ENCODE measurements at places on chromosomes 12 and 14.
A peak's percentile ranks its signal among the peaks of the same experiment; 100 is the strongest.

DNA sequence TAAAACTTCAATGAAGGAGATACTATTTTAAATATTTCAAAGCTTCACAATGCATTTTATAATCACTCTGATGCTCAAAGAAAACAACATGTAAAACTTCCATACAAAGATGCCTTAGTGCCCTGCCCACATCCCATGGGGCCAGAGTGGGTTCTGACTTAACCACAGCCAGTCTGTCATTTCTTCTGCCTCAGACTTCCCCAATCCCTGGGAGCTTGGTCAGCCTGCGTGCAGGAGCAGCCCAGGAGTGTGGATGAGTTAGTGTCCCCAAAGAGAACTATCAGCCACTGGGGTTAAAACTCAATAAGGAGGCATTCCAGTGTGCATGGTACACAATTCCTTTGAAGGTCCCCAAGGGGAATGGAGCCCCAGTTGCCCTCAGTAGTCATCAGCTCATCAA lies 100.3 kb downstream of the PTCSC3 start:
- no peak for DNase-seq

GRCh38 chr14:29148221-29148620 lies 381.6 kb downstream of the FOXG1 start:
- DNase-seq = no peak

DNA sequence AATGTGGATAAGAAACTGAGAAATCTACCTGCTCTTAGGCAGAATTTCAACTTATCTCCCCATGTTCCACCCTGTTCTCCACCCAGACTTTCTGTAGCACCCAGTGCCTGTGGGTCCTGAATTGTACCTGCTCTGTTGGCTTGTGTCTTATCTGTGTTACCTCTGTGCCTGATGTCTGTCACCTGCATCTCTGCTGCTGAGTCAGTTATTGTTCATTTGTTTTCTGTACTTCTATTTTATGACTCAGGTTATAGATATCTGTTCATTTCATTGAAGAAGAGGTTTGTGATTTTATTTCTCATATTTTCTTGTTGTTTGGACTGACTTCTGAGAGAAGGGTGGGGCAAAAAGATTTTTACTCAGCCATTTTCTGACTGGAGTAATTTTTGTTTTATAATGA lies 11.7 kb downstream of the SOCS4 start:
- no peak for DNase-seq

GRCh38 chr12:64452559-64453329 lies 824 bp downstream of the TBK1 start:
- DNase-seq = no peak

DNA sequence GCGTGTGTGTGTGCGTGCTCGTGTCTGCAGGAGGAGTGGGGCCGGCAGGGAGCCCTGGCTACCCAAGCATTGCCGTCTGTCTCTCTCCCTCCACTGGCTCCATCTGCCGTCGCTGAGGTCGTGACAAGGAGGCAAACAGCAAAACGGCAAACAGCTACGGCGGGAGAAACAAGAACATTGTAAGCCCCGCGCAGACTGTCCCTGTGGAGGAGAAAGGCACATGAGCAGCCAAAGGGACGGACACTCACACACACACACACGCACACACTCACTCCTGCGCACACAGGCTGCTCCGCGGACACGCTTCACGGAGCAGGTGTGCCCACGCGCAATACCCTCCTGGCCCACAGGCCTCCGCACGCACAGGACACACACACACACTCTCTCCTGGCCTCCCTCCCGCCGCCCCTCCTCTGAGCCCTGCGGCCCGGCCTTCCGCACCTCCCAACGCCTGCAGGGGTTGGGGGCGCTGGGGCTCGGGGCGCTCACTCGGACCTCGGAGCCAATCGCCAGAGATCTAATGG lies 905 bp downstream of the CISTR start:
- DNase-seq = no peak

GRCh38 chr14:24264298-24264697 lies 1.3 kb upstream of the TGM1 start:
- DNase-seq = no peak

GRCh38 chr12:111334393-111334915 lies 34.4 kb downstream of the PHETA1 start:
- no peak for DNase-seq

DNA sequence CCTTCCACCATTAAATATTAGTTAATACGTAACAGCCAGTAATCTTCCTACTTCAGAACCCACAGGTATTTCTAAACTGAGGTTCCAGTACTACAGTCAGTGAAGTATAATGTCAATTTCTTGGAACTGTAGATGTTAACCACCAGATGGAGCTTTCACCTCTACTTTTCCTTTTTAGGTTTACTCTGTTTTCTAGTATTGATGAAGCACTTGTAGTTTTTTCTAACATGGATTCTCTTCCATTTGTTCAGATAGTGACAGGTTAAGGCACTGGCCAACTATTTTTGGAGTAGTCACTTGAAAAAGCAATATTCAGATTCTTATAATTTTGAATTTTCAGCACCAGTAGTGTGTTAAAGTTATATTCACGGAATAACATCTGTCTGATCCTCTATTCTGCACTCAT lies 4.6 kb upstream of the SEC23A start:
- DNase-seq = no peak

- no peak for DNase-seq
These were observed 20.6 kb downstream of the PIK3C2G start for GRCh38 chr12:18281941-18282340.

GRCh38 chr12:66717036-66717673 lies 38.3 kb upstream of the GRIP1 start:
- no peak for DNase-seq

- DNase-seq = no peak
These were observed 133.6 kb upstream of the SLC38A2 start for GRCh38 chr12:46506198-46506597.

DNA sequence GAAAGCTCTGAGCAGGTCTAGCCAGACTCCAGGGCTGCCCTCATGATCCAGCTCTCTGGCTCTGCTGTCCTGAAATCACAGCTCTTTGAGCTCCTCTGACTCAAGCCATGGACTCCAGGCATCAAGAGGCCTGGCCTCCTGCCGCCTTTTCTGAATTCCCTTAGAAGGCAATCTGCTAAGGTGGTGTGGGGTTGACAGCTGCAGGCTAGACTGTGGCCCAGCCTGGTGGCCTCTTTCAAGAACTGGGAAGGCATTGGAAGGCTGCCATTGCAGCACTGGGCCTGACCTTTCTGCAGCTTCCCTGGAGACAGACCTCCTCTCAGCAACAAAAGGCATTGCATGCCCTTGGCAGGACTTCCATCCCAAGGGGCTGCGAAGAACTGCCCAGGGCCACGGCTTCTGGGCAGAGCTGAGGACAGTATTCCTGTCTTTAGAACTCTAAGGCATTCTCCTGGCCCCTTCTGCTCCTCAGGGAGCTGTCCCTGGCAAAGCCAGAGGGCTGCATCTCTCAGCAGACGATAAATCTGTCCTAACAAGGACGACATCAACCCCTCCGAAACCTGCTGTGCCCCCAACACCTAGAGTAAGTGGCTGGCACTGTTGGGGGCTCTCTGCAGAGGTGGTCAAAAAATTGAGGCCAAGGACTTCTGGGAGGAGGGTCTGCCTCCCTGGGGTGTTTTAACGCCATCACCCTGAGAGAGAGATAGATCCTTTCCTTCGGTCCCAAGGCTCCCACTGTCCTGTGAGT lies 115.6 kb downstream of the RBM19 start:
- DNase-seq = no peak

- DNase-seq = no peak
These were observed 48.9 kb downstream of the HRK start for GRCh38 chr12:116832353-116832752.

DNA sequence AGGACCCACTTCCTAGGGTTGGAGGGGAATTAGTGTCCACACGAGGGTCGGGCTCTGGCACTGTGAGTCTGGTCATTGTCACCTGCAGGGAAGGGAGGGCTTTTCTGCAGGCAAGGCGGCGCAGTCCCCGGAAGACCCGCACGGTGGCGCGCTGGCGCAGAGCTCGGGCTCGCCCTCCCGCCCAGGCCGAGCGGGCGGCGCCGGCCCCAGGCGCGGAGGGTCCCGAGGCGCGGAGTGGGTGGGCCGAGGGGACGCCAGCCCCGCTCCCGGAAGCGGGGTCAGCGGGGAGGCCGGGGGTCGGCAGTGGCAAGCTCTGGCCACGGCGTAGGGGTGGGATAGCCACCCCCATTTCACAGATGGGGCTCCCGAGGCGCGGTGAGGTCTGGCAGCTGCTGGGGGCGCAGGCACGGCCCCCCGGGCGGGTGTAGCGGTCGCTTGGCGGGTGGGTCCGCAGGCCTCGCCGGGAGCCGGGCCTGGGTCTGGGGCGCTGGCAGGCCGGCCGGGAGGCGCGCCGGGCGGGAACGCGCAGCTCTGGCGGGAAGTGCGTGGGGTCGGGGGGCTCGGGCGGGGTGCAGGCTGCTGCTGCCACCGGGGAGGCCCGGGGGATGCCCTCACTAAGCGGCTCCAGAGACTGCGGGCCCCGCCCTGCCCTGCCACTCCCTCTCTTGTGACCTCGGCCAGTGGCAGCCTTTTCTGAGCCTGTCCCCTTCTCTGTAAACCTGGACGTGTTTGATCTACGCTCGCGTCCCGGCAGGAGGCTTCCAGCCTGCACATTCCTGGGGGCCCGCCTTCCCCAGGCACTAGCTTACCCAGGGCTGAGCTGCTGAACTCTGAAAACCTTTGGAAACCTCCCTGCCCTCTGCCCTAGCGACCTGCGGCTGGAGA lies 46.1 kb downstream of the CYP46A1 start:
- peak; percentile 96 for DNase-seq

GRCh38 chr12:47954467-47955045 lies 8.8 kb upstream of the TMEM106C start:
- no peak for DNase-seq

DNA sequence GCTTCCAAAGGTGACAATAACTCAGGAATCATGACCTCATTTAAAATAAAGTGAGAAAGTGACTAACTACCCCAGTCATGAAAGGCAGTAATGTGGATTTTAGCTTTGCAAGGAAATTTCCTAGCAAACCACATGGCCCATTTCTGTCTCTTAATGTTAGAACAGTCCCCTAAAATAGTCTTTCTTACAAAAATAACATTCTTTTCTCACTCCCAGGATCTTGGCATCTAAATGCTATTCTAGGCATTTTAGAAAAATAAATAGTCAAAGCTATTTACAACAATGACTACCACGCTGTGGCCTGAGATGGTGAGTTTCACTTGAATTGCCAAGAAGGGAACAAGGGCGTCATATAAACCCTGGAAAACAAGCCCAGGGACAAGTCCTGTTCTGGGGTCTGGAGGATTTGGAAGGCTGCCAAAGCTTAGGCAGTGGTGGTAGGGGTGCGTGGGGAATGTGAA lies 101.2 kb upstream of the CCDC175 start:
- DNase-seq = no peak

DNA sequence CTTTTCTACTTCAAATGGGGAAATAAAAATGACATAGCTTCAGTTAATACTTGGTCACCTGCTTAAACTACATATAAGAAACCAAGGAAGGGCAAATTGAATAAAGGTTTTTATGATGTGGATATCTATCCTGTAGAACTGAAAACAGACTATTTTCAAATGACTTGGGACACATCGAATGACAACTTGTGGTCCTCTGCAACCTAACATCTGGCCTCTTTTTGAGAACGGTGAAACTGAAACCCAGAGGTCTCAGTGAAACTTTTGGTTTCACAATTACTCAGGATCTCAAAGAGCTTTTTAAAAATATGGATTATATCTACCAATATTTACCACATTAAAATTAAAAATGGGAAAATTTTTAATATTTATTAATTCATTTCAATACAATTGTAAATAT lies 65.2 kb downstream of the PPP2R5E start:
- no peak for DNase-seq

DNA sequence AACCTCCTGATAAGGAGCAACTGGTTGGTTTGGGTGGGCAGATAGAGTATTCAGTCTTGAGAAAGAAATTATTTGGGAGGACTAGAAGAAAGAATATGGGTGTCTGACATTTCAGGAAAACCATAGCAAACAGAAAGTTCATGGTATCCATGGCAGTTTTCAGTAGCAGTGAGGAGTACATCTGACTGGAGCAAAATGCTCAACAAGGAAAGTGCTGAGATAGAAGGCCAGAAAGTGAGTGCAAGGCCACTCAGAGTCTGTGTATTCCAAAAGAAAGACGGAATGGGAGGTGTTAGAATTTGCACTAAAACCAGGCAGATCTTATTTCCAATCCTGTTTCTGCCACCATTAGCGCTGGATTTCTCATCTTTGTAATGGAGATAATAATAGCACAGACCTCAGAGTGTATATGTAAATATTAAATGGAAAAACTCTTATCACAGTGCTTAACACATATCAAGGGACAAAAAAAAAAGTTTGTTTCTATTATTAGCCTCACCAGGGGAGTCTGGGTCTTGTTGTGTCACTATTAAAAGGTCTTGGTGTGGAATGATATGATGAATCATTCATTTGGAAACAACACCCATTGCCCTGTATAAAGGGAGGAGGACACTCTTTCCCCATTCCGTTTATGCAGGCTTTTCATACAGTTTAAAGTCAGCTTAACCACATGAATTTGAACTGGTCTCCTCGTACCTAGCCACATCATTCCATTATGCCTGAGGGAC lies 349.8 kb downstream of the IPO8 start:
- no peak for DNase-seq

DNA sequence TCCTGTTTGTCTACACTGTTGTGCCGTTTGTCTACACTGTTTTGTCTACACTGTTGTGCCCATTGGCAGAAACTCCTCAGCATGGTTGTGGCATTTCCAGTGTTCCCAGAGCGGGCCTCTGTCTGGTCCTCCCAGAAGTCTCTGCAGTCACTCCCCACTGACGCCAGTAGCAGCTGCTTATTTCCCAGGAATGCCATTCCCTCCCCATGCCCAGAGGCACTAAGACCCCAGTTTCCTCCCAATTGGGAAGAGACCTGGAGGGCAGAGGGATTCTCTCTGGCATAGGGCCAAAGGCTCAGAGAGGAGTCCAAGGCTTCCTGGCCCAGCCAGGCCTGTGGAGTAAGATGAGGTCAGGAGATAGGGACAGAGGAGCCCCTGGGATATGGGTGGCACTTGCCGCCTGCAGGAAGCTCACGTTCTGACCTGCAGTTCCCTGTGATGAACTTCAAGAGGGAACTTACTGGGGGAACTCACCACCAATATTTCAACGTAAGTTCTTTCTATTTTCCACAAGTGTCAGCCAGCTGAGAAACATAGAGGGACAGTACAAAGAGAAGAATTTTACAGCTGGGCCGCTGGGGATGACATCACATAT lies 69.1 kb downstream of the TNFAIP2 start:
- no peak for DNase-seq

- DNase-seq = peak; percentile 22
These were observed 52.6 kb downstream of the GALNT16 start for GRCh38 chr14:69312608-69313007.

DNA sequence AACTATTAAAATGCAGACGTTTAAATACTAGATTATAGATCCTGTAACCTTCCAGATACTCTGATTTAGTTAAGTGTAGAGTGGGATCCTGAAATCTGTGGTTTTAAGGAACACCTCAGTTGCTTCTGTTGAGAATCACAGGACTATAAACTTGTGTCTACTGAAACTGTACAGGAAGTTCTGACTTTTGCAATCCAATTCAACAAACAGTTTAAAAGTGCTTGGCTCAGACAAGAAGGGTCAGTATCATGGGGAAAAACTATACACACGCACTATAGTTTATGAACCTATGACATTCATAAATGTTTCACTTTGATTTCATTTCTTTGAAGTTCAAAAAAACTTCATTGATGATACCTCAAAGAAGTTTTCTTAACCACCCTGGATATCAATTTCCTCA lies 13.8 kb downstream of the PDE3A start:
- no peak for DNase-seq

GRCh38 chr12:96814200-96814599 lies 92.9 kb upstream of the NEDD1 start:
- no peak for DNase-seq

Data from activated CD8-positive, alpha-beta memory T cell treated with anti-CD3 and anti-CD28 coated beads, Interleukin-2, amount 50 U/mL, for 48 hours (primary cell).